ENCODE measurements at places on chromosomes 2 and 18.

GRCh38 chr18:34926683-34927082, 114.5 kb upstream of the MAPRE2 start:
- no peak for DNase-seq

- DNase-seq, result no peak
Observed at GRCh38 chr18:2442726-2443275, 128.5 kb downstream of the METTL4 start.

DNA sequence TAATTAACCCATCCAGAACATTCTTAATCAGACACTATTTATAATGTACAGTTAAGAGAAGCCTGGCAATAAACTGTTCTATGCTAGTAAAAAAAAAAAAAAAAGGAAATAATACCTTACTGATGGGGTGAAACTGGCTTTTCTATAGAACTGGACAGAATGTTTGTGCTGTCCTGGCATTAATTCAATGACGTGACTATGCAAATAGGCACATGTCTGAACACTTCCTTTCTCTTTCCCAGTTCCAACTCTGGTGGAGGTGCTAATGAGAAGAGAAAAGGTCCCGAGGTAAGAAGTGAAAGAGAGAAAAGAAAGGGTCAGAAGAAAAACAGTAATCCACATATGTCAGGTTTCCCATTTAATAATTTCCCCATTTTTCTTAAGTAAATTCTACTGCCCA, 508.4 kb downstream of the ZEB2 start:
- DNase-seq, result no peak

DNA sequence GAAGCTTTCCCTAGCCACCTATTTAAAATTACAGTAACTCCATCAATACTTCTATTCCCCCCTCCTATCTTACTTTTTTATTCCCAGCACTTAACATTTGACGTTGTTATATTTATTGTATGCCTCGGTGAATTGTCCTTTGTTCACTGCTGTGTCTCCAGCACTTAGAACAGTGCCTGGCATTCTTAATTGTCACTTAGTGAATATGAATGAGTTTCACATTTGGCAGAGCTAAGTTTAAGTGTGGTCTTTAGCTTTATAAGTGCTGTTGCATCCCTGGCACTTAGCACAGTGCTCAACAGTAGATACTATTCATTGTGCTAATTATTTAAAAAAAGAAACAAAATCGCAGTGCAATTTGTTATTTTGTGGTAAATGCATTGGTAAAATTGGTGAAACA, 1.7 kb downstream of the RMP24 start:
- DNase-seq, result no peak

GRCh38 chr18:57869221-57869620, 66.1 kb upstream of the ATP8B1 start:
- DNase-seq, result no peak

GRCh38 chr2:233498126-233498525, 68.5 kb downstream of the USP40 start:
- DNase-seq, result no peak

DNA sequence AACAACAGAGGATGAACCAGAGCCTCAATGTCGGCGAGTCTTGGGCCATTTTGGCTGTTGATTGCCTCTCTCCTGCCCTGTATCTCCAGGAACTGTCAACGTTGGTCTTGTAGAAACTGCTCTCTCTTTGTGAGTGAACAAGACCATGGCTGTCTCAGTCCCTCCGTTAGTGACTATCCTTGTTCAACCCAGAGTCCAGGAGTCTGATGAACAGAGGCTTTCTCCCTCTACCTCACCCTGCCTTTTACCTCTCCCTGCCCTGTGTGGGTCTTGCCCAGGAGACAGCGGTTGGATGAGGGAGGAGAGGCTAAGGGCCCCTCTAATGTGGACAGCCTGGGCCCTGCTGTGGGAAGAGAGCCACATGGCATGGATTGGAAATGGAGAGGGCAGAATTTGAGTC, 32.8 kb downstream of the INPP4A start:
- no peak for DNase-seq

All from lower lobe of right lung (tissue), 2 donors.